Cortex of kidney (tissue), 1 donor: ENCODE measurements at places on chromosomes 12 and 14.

- no peak for DNase-seq
Observed at GRCh38 chr12:57055824-57056223, 5.9 kb upstream of the MYO1A start.

DNA sequence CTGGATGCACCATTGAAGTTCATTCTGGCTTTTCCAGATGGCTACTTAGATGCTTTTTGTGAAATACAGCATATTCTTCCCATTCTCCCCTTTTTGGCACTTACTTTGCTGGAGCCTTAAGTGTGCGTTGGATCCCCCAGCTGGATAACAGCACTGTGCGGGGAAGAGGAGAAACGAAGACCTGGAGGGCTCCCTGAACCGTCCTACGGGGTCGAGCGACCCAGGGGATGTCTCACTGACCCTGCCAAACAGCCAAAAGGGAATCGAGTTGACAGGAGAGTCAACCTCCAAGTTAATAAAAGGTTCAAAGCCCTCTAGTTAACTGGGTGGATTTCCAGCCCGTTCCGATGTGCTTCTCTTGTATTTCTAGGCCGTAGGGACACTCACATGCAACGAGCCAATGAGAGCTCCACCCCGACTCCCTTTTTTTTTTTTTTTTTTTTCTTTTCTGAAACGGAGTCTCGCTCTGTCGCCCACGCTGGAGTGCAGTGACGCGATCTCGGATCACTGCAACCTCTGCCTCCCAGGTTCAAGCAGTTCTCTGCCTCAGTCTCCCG lies 1.0 kb upstream of the CAMKK2 start:
- DNase-seq: no peak

DNA sequence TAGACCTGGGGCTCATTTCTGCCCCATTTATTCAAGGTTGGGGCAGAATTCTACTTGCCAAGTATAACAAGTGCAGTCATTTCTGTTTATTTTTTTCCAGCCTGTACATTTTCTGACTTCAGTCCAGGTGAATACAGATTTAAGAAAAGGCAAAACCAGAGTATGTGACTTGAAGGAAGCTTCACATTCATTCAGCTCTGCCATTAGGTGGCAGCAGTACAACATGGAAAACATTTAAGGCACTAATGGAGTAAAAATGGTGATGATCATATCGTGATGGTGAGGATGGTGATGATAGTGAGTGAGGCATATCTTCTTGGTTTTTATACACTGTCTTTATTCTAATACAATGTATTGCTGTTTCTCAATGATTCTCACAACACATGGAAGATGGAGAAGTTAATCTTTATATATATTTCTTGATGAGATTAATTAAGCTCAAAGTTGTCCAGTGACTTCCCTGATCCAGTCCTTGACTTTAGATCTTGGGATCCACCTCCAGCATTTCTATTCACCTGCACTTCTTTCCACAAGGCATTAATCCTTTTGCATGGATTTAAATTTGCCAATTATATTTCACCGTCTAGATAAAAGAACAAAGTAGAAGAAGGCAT lies 176.7 kb upstream of the SEL1L start:
- DNase-seq: no peak

- DNase-seq: no peak
Observed at GRCh38 chr12:120265473-120266179, at the start of gene PXN. Gene PXN (minus strand): TSS chr12:120265730. CDS start chr12:120265629, 101 bp downstream.

- no peak for DNase-seq
Observed at GRCh38 chr12:41527534-41528116, 339.5 kb downstream of the PDZRN4 start.

- DNase-seq: no peak
Observed at GRCh38 chr12:93938931-93939330, 209.4 kb upstream of the PLXNC1 start.

DNA sequence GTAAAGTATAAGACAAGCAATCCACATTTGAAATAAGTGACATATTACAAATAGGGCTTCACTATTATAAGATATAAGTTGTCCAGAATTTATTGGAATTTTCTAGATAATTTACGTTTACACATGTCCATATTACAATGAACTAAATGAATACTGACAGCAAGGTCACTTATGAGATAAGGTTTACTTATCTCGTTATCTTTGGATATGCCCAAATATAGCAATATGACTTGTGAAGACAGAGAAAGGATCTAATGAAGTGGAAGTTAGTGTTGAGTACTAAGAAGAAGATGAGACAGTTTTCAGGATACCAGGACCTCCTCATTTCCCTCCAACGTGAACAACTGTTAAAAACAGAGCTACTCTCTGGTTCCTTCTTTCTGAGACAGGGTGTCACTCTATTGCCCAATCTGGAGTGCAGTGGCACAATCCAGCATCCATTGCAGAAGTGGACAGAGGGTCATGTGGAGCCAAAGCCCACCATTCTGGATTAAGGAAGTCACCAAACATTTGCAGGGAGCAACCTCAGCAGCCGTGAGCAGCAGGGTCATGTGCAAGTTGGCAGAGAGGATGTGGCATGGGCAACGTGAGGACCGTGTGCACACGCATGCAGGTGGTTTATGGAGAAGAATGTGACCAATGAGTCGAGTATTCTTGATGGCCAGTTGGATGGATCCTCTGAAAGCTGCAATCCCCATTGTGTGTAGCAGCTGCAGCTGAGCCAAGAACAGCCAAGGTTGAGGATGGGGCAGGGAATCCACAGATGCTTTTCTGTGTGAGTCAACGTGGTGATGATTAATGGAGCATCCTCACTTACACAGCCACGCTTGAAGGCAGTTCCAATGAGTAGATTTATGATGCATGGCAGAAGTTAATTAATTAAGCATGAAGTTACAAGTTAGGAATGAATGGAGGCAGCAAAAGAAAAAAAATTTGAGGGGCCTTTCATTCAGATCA lies 111.0 kb downstream of the BICD1 start:
- DNase-seq: no peak

DNA sequence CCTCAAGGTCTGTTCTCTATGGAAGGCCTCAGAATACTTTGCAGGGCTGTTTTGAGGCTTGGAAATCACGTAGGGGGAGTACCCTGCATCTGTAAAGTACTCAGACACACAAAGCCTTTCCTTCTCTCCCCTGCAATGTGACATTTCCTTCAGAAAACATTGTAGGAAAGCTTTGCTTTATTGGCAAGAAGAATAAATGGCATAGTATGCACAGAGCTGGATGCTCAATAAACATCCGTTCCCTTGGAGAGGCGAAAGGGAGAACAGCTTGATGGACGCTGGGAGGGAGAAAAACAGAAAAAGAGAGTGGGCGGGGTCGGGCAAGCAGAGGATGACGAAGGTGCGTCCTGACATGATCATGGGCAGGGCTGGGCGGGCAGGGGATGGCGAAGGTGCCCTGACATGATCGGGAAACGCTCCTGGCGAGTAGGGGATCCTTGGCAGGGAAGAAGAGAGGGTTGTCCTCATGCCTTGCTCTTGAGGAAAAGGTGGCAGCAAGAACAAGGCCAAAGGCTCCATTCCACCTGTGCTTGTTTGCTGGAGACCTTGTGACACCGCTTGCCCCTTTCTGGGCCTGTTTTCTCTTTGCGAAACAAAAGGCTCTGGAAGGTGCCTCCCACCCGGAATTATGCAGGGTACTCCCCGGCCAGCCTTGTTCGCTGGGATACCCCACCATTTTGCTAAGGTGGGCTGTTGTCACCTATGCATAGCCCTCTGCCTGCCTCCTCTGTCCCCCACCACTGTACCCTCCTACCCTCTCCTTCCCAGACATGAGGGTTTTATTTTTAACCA lies 21.1 kb downstream of the IRF2BPL start:
- DNase-seq: no peak

DNA sequence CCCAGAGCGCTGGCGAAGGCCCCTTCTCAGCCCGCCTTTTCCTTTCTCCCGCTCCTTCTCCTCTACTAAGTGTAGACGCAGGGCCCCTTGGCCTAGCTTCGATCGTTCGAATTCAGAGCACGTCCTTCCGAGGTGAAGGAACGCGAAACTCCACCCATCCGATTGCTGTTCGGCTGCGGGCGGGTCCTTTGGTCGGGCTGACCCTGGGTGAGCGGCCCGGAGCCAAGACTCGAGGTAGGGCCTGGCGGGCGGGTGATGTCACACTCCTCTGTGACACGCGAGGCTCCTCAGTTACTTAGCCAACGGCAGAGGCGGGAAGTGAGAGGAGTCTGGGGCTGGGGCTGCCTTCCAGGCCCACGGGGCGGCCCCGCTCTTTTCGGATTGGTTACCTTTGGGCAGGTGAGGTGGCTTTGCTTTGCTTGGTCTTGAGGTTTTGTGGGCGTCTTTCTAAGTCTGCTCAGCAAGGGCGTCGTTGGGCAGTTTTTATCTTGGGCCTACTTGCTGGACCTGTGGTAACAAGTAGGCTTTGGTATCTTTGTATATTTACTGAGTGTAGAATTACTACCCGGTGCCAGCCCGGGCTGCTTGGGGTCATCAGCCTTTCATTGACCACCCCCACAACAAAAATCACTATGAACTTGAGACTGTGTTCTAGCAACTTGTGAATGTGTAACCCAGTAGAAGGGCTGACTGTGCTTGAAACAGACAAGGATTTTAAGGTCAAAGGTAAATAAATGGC lies 694 bp downstream of the TMBIM6 start:
- no peak for DNase-seq

- no peak for DNase-seq
Observed at GRCh38 chr12:111569363-111570083, 29.6 kb downstream of the ATXN2 start.

- no peak for DNase-seq
Observed at GRCh38 chr12:111864913-111865312, 22.9 kb downstream of the MAPKAPK5 start.

- no peak for DNase-seq
Observed at GRCh38 chr14:54881761-54882401, 20.7 kb downstream of the GCH1 start.

DNA sequence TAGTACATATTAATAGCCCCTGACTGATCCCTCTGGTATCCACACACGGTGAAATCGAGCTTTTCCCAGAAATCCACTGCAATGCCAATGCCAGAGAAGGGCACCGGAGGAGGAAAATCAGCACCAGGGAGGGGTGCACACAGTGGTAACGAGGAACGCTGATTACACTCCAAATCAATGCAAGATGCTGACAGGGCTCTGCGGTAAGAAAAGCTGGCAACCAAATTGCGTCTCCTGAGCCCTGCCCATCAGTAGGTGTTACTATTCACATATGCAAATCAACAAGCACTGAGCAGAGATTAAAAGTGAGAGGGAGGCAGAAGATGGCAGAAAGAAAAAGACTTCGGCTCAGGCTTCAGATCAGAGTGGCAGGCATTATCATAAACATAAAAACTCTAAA lies 159.1 kb downstream of the RPS29 start:
- DNase-seq: no peak

DNA sequence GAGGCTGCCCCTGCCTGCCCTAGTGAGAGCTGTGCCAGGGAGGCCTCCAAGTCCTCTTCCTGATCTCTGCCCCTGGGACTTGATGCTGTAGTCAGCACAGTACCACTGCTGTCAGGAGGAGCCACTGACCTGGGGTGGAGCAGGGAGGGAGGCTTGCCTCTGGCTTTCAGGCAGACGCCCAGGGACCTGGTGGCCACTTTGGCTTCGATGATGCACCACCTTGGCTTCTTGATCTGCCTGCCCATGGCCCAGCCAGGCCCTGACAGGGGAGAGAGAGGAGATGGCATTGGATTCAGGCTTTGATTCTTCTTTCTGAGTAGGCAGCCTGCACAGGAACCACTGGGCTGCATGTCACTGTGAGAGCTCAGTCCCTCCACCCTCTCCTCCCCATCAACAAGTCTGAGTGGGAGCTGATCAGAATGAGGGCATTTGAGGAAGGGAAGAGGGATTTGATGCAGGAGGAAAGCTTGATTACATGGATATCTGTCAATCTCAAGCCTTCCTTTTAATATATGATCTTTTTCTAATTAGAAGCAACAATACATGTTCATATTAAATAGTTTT lies 24.7 kb downstream of the TMEM63C start:
- no peak for DNase-seq

DNA sequence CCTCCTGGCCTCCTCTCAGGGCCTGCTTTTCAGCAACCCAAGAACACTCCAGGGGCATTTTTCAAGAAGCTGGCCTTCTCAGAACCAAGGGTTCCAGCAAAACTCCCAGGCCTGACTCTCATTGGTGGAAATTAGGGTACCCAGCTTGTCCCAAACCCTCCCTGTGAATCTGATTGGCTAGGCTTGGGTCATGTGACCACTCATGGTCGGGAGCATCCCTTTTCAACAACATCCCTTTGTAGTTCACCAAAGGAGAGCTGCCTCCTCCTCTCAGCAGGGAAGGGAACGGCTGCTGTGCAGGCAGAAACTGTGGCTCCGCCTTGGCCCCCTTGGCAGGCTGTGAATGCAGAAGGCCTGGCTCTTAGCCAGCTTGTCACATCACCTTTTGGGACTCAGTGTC lies 94.5 kb downstream of the AACS start:
- no peak for DNase-seq
